Caki2 (cell line): ENCODE measurements at places on chromosomes 7 and 10.

DNA sequence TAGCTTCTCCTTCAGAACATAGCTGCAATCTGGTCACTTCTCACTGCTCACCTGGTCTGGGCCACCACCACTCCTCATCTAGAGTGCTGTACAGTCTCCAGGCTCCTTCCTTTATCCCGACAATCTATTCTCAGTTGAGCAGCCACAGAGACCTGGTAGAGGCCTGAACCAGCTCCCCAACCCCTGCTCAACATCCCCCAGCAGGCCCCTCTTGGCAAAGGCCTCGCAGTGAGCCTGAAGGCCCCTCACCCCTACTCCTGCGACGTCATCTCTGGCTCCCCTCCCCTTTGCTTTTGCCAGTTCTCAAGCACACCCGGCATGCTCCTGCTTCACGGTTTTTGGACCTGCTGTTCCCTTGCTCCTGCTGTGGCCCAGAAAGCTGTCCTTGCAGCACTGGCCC lies 113.9 kb downstream of the ARHGAP22 start:
- DNase-seq: no peak

DNA sequence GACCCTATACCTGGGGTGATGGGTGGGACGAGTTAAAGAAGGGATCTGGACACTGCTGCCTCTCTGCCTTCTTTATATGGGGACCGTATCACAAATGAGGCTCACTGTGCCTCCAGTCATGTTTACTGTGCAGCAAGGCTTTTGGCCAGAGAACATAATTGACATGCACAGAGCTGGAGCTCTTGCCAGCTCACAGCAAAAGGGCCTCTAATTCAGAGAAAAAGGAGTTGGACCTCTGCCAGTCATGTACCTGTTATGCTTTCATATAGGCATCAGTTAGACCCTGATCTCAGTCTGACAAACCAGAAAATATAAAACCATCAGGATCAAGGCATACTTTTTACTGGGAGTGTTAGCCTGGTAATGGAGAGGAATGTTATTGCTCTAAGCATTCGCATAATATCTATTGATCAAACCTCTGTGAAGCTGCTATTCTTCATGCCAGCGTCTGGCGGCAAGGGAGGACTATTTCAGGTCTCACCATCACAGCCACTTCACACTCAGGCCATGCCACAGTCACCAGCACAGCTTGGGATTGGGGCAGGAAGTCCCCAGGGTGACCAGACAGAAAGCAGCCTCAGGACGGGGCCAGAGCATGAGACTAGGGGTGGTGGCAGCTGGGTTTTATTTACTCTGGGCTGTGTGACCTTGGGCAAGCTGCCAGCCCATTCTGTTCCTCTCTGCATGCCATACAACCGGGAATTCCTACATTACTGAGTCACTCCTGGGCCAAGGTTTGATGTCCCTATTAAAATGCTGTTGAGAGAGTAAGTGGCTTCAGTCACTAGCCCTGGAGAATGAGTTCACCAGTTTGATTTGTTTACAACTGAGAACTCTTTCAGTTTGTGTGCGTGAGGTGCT lies 90.1 kb downstream of the NPSR1 start:
- peak; percentile 93 for DNase-seq

GRCh38 chr7:25619963-25620799 lies 391.9 kb upstream of the NPVF start:
- no peak for DNase-seq

DNA sequence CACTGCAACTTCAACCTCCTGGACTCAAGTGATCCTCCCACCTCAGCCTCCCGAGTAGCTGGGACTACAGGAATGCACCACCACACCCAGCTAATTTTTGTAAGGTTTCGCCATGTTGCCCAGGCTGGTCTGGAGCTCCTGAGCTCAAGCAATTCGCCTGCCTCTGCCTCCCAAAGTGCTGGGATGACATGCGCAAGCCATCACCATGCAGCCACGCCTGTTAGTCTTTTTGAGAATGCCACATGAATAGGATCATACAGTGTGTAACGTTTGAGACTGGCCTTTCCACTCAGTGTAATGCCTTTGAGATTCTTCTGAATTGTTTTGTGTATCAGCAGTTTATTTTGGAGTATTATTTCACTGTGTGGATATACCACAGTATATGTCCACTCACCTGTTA lies 75.7 kb upstream of the MSRB2 start:
- no peak for DNase-seq

DNA sequence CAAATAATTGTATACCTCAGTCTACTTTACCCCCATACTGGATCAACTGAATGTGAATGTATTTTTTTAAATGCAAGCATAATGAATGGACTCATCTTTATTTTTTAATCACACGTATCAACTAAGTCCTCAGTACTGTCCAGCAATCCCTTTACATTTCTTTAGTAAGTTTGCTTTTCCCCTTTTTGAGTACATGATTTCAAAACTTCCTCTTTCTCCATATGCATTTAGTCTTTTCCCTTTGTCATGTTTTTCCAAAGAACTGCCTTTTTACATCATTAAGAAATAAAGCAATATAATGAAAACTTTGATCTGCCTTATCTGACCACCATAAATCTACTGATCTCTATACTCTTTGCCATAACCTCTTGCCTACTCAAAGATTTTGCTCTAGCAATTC lies 182.5 kb upstream of the AKR1E2 start:
- no peak for DNase-seq
